ENCODE measurements at places on chromosomes 5 and 9.

GRCh38 chr9:69211424-69212036 is 37.5 kb downstream of the TJP2 start:
- no peak for DNase-seq

DNA sequence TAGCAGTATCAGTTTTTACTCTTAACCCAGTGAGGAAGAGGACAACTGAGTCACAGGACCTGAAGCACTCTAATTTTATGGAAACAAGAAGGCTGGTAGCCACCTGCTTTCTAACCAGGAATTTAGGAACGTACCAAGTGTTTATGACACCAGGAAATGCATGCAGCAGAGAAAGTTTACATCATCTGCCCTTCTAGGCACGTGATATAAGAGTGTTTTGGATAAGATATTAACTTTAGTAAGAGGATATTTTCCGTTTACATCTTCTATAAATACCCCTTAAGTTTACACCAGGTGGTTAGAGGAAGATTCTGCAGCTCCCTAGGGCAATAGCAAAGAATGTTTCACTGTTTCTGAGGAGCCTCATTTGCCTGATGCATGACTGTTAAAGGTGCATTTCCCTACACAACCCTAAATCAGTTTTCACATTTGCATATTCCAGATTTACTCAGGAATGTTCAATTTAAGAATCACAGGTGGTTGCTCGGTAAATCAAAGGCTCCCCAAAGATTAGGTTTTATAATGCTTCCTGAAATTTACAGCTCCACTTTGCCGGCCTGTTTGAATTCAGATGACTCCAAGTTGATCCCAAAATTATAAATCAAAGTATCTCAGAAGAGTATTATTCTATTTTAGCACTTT is 1.8 kb downstream of the TSC1 start:
- peak; percentile 56 for DNase-seq

DNA sequence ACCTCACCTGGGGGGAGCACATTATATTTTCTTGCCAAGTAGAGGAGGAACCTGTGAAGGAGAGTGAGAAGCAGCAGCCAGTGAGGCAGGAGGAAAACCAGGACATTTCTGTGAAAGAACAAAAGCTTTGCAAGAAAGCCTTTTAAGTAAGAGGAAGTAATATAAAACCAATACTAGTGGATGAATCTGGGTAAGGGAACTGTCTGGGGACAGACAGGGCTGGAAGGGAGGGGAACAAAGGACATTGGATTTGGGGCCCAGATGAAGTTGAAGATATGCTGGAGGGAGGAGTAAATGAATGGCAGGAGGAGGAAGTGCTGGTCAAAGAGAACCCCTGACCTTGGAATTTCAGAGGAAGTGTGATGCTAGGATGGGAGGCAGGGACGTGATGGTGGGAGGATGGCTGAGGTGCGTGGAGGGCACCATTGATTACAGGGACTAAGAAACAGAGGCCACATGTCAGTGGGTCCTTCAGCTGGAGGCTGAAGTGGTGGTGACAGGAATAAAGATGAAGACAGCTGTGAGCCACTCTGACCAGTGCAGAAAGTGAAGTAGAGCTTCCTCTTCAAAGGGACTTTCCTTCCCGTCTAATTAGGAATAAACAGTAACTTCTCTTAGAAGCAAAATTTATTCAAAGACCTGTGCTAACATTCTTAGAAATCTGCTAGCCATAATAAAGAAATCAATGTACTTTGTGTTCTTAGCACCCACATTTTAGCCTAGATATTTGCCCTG is 43.5 kb upstream of the FABP6 start:
- no peak for DNase-seq

DNA sequence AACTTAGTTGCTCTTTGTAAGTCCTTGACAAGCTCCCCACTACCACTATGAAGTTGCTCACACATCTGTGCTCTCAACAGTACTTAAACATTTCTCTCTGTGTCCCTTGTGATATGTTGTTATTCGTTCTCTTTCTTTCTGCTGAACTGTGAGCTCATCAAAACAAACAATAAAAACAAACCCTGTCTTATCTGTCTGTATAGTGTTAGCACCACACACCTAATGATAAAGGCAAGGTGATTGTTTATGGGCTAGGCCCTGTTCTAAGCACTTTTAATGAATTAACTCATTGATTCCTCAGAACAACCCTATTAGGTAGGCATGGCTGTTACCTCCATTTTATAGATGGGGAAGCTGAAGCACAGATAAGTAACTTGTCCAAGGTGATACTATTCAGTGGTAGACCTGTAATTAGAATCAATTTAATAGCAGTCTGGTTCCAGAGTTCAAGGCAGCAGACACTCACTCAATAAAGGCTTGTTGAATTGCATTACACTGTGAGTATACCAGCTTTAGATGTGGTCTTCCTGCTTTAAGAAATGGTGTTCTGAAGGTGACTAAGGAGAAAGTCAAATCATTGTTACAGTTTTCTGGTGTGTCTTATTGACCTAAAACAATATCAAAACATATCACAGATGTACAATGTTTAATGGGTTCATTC is 153.6 kb upstream of the ELL2 start:
- no peak for DNase-seq

DNA sequence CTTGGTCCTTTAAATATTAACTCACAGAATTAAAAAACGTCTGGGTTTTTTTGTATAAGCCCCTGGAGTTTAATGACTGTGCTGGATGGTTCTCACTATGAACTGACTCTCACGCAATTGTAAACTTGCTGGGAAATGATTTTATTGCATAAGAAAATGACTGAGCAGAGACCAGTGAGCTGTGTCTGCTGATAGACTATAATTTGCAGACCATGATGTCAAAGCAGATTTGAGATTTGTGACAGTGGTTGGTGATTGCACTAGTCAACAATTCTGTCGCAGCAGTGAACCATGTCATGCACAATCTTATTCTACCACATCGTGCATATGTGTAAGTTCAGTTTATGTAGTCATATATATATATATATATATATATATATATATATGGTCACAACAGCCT is 85.7 kb upstream of the C9orf72 start:
- no peak for DNase-seq

DNA sequence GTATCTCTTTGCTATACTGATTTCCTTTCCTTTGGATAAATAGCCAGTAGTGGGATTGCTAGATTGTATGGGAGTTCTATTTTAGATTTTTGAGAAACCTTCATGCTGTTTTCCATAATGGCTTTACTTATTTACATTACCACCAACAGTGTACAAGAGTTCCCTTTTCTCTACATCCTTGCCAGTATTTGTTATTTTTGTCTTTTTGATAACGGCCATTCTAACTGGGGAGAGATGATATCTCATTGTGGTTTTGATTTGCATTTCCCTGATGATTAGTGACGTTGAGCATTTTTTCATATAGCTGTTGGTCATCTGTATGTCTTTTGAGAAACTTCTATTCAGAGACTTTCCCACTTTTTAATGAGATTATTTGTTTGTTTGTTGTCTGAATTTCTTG is 25.8 kb downstream of the NADK2 start:
- DNase-seq, result no peak

DNA sequence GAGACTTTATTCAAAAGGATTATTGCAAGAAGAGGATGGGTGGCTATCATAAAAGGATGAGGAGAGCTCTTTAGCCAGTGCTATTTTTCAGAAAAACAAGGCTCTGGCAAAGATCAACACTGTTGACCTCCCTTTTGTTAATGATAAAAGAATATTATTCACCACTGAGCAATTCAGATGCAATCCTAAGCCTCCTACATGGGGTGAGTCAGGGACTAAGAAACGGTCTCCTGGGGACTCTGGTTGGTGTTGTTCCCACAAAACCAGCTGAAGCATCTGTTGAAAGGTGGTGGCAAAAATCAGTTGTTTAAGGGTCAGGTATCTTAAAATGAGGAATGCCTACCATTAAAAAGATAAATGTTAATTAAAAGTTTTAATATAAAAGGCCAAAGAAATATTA is 7.7 kb upstream of the GCNT1 start:
- no peak for DNase-seq

DNA sequence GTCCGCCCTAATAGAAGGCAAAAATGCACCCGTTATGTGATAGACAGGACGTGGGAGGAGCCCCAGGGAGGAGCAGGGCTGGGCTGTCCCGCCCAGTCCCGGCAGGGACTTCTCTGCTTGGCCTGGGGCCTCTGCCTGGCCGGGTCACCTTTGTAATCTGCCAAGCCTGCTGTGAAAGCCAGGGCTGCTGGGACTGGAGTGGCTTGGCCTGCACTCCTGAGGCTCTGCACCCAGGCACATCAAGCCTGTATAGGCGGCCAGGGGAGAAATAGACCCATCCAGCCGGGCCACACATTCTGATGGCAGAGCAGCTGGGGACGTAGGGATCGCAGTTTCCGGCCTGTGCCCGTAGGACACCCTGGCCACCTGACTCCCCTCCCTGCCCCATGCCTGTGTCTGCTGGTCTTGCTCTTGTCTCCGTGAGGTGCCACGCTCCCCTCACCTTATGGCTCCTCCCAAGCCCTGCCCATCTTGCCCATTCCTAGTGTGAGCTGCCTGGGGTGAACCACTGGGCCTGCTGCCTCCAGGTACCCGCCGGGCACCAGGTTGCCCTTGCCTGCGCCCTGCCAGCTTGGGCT is 28.1 kb downstream of the DYNC2I2 start:
- no peak for DNase-seq

DNA sequence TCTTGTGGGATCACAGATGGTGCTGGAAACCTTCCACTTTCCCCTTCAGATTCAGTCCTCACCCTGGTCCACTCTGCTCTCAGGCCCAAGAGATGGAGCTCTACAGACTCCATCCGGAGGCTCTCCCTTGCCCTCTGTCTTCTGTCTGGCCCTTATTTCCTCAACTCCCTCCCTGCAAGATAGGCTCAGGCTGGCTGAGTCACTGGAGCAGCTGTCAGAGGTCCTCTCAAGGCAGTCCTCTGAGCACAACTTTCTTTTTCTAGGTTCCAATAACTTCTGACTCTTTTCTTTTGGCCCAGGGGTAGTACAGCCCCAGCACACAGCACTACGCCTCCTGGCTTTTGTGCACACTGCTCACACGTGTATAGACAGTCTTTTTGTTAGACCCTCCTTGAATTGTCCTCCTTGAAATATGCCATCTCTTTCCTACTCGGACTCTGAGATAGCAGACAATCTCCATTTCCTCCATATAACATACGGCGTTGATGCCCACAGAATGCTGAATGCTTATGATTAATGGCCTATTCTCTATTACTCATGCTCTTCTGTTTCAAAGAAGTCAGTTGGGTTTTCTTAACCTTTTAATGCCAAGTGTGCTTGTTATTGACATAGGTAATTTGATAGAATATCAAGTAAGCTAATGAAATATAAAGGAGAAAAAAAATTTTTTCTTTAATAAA is 193.1 kb downstream of the SLC12A2 start:
- DNase-seq, result no peak

Data from NCI-H2171 treated with DMSO at 0.1 percent for 48 hours (cell line).